ENCODE measurements at places on chromosomes 4 and X.
A peak's percentile ranks its signal among the peaks of the same experiment; 100 is the strongest.

DNA sequence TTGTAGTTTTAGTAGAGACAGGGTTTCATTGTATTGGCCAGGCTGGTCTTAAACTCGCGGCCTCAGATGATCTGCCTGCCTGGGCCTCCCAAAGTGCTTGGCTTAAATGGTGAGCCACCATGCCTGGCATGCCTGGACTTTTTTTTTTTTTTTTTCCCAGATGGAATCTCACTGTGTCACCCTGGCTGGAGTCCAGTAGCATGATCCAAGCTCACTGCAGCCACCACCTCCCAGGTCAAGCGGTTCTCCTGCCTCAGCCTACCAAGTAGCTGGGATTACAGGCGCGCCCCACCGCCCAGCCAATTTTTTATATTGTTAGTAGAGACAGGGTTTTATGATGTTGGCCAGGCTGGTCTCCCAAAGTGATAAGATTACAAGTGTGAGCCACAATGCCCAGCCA, 8.4 kb downstream of the UBE2K start:
- DNase-seq = no peak

GRCh38 chrX:68438575-68438974, 5.3 kb upstream of the OPHN1 start:
- DNase-seq = no peak

GRCh38 chr4:141730805-141731204, 94.4 kb downstream of the IL15 start:
- no peak for DNase-seq

DNA sequence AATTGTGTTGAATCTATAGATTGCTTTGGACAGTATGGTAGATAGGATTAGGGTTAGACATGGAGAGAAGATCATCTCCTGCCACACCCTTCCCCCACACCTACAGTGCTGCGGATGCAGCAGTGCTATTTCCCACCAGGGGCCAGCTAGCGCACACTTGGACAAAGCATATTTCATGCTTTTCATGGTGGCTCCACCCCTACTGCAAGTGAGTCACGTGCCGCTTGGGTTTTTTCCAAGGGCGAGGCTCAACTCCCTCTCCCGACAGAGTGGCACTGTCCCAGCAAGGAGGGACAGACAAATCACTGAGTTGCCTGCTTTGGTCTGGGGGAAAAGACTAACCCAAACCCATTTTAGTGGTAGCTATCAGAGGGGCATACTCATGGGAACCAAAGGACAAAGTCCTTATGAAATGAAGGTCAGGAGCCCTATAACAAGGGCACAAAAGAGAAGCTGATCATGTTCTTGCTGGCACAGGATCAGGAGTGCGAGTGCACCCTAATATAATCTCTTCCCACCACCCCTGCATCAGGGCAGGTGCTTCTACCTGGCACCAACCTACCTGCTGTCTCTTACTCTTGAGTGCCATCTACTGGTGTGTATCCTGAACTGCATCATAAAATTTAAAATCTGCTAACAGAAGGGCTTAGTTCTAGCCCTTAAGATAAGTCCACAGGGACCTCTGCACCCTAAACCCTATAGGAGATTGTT, 55.1 kb upstream of the PGAM4 start:
- peak; percentile 18 for DNase-seq

DNA sequence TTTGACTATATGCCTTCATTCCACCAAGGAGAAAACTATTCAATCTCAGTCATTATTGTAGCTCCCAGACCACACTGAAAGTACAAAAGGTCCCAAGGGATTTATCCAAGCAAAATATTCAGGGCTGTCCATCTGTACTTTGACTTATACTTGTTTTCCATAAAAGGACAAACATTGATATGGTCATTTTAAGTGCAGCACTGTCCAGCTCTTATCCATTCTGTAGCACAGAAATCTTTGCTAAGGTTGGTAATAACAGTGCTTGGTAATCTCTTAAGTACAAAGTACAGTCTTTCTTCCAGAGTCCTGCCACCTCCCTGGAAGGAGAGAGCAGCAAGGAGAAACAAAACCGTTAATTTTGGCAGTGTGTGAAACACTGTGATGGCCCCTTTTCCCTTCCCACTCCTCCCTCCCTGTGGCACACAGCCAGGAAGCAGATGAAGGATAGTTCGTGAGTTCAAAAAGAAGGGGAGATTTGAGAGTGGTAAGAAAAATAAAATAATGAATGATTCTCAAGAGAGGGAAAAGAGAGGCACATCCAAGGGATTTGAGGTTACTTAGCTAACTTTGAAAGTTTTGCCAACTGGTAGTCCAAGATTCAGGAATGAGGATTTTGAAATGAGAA, 6.8 kb upstream of the CXCL2 start:
- DNase-seq = no peak

GRCh38 chr4:179671609-179672008, 2229.4 kb upstream of the AGA start:
- DNase-seq = no peak

DNA sequence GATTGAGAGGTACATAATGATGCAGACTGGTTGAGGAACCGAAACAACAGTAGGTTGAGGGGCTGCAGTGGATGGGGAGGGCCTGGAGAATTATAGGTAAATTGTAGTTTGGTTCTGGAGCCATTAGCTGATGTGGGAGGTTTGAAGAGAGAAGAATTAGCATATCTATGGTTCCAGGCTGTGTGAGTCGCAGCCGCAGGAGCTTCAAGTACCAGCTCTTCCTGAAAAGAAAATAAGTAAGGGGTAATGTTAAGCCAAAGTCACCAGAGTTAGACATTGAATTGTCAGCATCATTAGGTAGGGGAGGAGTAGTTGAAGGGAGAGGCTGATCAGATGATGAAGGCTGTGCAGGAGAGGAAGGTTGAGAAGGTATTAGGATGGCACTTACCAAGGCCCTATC, 29.5 kb downstream of the PF4 start:
- DNase-seq = no peak

DNA sequence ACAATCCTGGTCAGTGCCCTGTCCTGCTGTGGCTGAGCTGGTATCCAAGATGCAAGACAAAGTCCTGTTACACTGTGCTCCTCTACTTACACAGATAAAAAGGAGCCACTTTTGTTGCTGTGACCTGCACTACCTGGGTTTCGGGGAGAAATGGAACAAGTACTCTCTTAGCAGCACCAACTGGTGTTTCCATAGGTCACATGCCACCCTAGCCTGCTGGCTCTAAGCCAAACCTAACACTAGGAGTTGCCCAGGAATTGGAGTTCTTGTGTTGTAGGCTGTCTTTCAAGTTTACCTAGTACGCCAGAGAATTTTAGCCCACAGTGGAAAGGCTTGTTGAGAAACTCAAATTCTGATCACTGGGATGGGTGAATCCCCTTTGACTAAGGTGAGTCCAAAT, 727.4 kb downstream of the FAM133A start:
- no peak for DNase-seq

- DNase-seq = no peak
Measured at GRCh38 chr4:140103676-140104075, 50.3 kb downstream of the MAML3 start.

- DNase-seq = no peak
Measured at GRCh38 chr4:90118527-90119195, 8.5 kb upstream of the CCSER1 start.

DNA sequence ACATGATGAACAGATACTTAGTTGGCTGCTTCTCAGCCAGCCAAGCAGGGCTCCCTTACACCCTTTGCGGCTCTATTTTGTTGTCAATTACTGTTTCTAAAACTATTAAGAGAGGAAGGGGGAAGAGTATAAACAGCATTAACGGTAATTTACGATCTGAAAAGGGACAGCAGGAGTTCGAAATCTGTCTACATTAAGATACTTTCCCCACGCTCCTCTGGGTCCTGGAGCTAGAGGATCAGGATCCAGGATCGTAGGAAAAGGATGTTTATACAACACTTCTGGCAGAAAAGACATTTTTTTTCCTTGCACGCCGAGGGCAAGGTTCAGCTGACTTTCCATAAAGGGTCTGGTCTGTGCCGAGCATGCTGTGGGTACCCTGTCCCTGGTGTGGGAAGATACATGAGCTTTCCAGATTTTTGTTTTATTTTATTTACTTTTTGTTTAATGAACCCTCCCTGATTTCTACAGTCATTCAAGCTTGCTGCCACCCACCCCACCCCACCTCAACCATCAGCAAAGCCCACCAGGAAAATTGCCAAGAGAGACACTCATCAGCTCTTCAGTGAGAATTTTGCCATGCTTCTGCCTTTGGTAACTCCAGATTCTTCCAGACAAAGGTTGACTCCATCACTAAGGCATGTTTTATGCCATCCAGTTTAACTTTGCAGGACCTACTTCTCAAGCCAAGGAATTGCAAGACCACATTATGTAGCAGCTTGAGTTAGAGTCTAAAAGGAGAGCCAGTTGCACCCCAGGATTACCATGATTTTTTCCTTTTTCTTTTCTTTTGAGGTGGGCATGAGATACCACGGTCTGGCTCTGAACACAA, 188.1 kb downstream of the QDPR start:
- no peak for DNase-seq

- DNase-seq = no peak
Measured at GRCh38 chr4:98527534-98528269, 130.7 kb downstream of the TSPAN5 start.

- DNase-seq = no peak
Measured at GRCh38 chrX:13258052-13258444, 61.8 kb downstream of the ATXN3L start.

- DNase-seq = no peak
Measured at GRCh38 chrX:153052534-153052933, 3.7 kb upstream of the PNMA3 start.

DNA sequence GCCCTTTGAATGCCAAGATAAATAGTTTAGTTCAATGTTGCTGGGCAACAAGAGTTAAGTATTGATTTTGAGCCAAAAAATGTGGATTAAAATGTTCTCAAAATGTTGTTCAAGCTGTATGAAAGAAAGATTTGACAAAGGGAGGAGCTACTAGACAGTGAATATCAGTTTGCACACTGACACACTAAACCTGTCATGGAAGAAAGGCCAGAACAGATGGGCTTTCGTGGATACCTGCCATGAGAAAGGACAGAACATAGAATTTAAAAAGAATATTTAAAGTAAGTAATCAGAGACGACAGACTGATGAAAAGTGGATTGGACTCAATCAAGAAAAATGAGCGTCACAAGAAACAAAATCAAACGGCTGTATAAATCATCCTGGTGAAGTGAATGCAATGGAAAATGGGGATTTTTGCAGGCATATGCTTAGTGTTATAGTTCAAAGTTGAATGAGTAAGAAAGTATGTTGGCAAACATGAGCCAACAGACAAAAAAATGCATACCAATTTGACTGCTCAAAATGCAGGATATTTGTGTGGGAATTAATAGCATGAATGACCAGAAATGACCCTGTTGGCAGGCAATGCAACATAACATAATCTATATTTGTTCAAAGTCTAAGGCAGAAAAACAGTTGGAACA, 7.4 kb downstream of the PCDH18 start:
- DNase-seq = no peak

DNA sequence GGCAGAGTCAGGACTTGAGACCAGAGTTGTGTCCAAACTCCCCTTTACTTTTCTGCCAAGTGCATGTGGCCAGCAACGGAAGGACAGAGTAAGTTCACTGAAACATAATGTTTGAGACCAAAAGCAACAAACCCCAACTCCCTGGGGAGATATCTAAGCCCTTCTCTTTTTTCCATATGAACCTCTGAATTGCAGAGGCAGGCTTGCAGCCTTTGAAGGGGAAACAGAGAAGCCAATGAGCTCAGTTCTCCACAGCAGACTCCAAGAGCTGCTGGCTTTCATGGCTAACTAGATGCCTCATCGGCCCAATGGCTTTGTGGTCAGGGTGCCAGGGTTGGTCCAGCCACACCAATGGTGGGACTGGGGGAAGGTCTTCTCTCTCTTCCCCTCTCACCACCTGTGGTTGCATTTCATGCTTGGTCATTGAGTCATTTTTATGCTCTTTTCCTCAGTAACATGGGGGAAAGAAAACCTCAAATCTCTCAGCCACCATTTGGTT, 34.0 kb downstream of the STARD8 start:
- no peak for DNase-seq

DNA sequence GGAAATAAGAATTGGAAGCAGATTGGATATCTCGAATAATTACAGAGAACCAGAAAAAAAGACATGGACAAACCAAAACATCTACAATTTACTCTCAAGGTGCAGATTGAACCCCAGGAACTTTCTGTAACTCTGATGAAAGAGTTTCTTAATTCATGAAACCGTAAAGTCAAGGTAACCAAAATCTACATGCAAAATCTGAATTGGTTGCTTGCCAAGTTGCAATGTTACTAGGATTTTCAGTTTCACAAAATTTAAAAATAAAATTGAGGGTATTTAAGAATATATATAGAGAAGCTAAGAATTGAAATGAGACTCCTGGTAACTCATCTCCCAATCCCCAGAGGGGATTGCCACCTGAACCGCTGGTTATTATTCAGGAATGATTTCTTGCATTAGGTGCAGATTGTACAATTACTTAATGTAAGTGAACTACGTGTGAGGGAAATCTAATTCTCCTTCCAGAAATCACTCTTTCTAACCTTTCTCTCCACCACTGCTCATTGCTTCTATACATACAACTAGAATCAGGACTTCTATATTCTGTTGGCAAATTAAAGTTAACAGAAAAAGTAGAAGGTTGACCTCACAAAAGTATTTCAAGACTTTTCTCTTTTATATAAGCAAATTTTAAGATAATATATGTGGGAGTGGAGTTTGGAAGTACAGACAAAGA, 221.5 kb upstream of the NDST4 start:
- DNase-seq = no peak

DNA sequence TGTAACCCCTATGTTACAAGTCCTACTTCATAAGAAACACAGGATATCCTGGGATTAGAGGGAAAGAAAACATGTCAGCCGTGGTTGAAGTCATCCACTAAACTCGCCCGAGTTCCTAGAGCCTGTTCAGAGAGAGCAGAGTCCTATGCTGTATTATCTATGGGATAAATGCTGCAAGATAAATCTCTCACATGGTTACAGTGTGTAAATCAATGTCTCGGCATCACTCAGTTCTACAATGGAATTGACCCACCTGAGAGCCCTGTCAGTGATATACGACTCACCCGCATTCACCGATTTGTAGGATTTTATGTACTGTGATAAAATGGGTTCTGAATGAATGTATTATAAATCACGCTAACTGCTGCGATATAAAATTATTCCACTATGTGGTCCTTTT, 127.8 kb upstream of the ANXA3 start:
- DNase-seq = no peak

DNA sequence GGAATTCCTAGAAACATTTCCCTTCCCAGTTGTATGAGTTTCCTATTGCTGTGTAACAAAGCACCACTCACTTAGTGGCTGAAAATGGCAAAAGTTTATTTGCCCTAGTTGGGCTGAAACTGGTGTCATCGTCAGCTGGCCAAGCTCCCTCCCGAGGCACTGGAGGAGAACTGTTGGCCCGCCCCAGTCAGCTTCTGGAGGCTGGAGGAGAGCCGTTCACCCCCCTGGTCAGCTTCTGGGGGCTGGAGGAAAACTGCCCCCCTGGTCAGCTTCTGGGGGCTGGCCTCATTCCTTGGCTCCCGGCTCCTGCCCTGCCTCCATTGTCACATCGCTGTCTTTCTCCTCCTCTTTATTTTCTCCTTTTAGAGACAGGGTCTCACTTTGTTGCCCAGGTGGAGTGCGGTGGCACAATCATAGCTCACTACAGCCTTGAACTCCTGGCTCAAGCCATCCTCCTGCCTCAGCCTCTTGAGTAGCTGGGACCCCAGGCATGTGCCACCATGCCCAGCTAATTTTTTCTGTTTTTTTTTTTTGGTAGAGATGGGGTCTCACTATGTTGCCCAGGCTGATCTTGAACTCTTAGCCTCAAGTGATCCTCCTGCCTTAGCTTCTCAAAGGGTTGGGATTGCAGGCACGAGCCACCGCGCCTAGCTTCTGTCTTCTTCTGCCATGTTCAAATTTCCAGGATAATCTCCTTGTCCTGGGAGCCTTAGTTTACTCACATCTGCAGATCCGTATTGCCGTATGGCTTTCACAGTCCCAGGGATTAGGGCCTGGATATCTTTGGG, 3.2 kb downstream of the RGS12 start:
- DNase-seq = no peak
